Mesangial cell (primary cell): ENCODE measurements at places on chromosomes 7 and 10. TPM values are rescaled to one million over a fixed set of nuclear protein-coding genes. Genes with fewer than 3 reads are reported as not detected.

Gene CRTAC1
- total RNA-seq: 0.65 and 1.4 TPM in 2 replicates

Gene GNAT3
- total RNA-seq: not detected in 2 replicates

Gene TRPV5
- total RNA-seq: not detected in 2 replicates

Gene NEURL1
- total RNA-seq: 0.33 and 0.51 TPM in 2 replicates

Gene MGAM2
- under 0.01 TPM in 1 of 2 replicates, not detected in the other for total RNA-seq

Gene RGR
- not detected in 2 replicates for total RNA-seq

Gene SAP25
- 0.51 and 2.8 TPM in 2 replicates for total RNA-seq

Gene PCBD1
- total RNA-seq: 108 and 123 TPM in 2 replicates

Gene SPDYE11
- total RNA-seq: not detected in 2 replicates

Gene JCAD
- 8.4 and 9.0 TPM in 2 replicates for total RNA-seq

Gene MMP21
- total RNA-seq: 0.13 TPM in 1 of 2 replicates, not detected in the other

Gene CC2D2B
- total RNA-seq: 0.25 TPM in 1 of 2 replicates, not detected in the other

Gene CELF2
- total RNA-seq: 12.4 and 15.2 TPM in 2 replicates
